Psoas muscle (tissue), 8 donors: ENCODE measurements at places on chromosomes 1 and 21. TPM values are rescaled to one million over a fixed set of nuclear protein-coding genes. Genes with fewer than 3 reads are reported as not detected.
A peak's percentile ranks its signal among the peaks of the same experiment; 100 is the strongest.

OR6K6 gene
- not detected for total RNA-seq

DNA sequence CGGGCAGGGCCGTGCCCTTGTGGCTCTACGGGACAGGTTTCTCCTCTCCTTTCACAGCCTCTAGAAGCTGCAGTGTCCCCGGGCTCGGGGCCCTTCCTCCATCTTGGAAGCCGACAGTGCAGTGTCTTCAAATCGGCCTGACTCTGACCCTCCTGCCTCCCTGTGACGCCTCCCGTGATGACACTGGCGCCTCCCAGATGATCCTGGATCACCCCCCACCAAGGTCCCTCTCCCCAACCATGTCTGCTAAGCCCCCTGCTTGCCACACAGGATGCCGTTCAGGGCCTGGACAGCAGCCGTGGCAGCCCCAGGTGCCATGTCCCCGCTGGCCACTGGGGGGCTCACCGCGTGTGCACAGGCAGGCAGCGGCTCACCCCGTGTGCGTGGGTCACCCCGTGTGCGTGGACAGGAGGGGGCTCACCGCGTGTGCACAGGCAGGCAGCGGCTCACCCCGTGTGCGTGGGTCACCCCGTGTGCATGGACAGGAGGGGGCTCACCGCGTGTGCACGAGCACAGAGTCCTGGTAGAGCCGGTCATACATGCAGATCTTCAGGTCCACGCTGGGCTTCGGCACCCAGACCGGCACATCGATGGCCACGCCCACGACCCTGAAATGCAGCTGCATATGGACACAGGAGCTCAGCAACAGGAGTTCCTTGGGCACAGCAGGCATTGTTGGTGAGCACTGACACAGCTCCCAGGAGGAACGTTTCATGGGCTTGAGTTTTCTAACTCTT, 24.9 kb upstream of the TMEM52 start:
- DNase-seq, result peak; percentile 62
- no peaks in the 10 kb centered on the region for H3K27me3 ChIP-seq
- no peaks in the 10 kb centered on the region for H3K36me3 ChIP-seq
- no peak overlapping the region for H3K27ac ChIP-seq
- no peak overlapping the region for H3K4me3 ChIP-seq
- H3K4me1 ChIP-seq, result no peaks in the 10 kb centered on the region

LCE3B gene
- total RNA-seq, result not detected

LCE2B gene
- not detected for total RNA-seq

DNA sequence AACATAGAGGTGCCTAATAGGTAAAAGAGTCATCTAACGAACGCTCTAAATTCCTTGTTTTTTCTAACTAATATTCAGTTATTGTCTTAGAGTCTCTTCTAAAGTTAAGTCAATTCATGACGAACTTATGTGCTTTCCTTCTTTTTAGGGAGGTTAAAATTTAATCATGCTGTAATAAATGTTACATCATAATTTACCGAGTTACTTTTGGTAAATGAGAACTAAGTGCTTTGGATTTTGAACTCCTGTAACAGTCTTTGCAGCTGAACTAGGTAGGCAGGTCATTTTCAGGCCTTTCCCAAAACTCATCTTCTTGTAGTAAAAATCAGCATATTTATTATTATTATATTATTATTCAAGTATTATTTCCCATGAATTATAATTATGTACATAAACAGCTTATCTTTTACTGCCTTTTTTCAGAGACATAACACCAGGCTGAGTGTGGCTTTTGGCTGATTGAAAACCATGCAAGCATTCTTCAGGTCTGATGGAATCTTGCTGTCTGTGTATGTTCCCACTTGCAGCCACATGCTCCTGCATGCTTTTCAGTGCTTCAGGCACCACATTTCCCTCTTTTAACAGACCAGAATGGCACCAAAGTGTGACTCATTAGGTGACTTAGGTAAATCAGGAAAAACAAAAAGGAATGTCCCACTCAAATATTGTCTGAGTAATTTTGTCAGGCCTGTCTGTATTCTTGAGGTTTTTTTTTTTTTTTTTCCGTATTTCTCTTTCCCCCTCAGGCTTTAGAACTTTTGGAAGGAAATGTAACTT, 81.0 kb upstream of the CD55 start:
- H3K4me1 ChIP-seq, result no peaks in the 10 kb centered on the region
- no peaks in the 10 kb centered on the region for H3K36me3 ChIP-seq
- no peak for DNase-seq
- H3K27ac ChIP-seq, result no peak overlapping the region

GRCh38 chr21:34186109-34186719, 112.8 kb downstream of the MRPS6 start:
- H3K27ac ChIP-seq, result no peak overlapping the region
- no peak for DNase-seq
- H3K4me1 ChIP-seq, result peaks cover 10% of the 10 kb centered on the region

GRCh38 chr1:226310637-226311195, 1.8 kb upstream of the LIN9 start:
- H3K27ac ChIP-seq, result no peak overlapping the region
- peaks cover 7% of the 10 kb centered on the region for H3K4me1 ChIP-seq
- no peaks in the 10 kb centered on the region for H3K36me3 ChIP-seq
- no peak overlapping the region for H3K4me3 ChIP-seq
- DNase-seq, result no peak

GRCh38 chr1:229694053-229694693, 68.1 kb downstream of the URB2 start:
- DNase-seq, result peak; percentile 90
- no peaks in the 10 kb centered on the region for H3K27me3 ChIP-seq
- peak overlapping the region; percentile 15 for H3K4me3 ChIP-seq

- no peak for DNase-seq
- no peaks in the 10 kb centered on the region for H3K27me3 ChIP-seq
- H3K36me3 ChIP-seq, result no peaks in the 10 kb centered on the region
- H3K27ac ChIP-seq, result no peak overlapping the region
- H3K4me1 ChIP-seq, result no peaks in the 10 kb centered on the region
Observed at GRCh38 chr1:230883967-230884366, 15.6 kb upstream of the C1orf198 start.

DPM3 gene
- 47.0 TPM for total RNA-seq

DNA sequence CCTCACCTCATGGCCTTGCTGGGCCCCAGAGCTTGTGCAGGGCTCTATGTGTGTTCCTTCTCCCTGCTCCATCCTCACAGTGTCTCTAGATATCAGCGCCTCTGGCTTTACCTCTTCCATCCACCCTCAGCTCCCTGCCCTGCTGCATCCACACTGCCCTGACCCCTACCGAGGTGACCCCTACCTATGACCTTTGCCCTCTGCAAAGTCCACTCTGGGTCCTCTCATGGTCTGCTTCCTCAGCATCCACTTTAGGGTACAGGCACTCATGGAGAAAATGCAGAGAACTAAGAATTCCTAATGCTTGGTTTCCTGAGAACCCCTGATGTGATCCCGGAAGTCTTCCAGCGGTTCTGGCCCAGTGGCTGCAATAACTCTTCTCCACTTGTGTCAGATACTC, 46.9 kb upstream of the PAXBP1 start:
- H3K4me1 ChIP-seq, result no peaks in the 10 kb centered on the region
- no peak overlapping the region for H3K4me3 ChIP-seq
- no peak for DNase-seq
- no peaks in the 10 kb centered on the region for H3K36me3 ChIP-seq
- no peak overlapping the region for H3K27ac ChIP-seq

DNA sequence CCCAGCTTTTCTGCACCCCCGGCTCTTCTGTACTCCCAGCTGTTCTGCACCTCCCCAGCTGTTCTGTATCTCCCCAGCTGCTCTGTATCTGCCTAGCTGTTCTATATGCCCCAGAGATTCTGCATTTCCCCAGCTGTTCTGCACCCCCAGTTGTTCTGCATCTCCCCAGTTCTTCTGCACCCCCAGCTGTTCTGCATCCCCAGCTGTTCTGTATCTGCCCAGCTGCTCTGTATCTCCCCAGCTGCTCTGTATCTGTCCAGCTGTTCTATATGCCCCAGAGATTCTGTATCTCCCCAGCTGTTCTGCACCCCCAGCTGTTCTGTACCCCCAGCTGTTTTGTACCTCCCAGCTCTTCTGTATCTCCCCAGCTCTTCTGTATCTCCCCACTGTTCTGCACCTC, 41.1 kb downstream of the UMODL1 start:
- H3K36me3 ChIP-seq, result no peaks in the 10 kb centered on the region
- no peaks in the 10 kb centered on the region for H3K27me3 ChIP-seq
- H3K4me3 ChIP-seq, result no peak overlapping the region
